Spleen (tissue), 13 donors: ENCODE measurements at places on chromosomes 16 and 17. TPM values are rescaled to one million over a fixed set of nuclear protein-coding genes. Genes with fewer than 3 reads are reported as not detected.

KRTAP9-4 gene
- polyA plus RNA-seq = not detected

DNA sequence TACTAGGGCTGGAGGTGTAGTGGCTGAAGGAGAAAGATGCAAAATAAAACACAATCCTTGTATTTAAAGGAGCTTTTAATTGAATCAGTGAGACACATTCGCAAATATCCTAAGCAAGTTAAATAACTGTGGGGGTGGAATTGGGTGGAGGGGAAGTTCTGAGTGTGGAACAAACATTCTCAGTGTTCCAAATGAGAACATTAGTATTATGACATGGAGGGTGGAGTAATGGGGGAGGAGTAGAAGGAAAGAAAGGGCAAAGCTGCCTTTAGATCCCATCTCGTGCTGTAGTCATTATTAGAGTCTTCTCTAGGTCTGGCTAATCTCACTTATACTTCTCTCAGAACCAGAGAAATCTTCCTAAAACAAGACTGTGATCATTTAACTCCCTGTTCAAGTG, 169.7 kb downstream of the ANKFN1 start:
- no peaks in the 10 kb centered on the region for H3K4me1 ChIP-seq
- no peak overlapping the region for H3K27ac ChIP-seq
- H3K4me3 ChIP-seq = no peak overlapping the region

TAC4 gene
- not detected for polyA plus RNA-seq

GRCh38 chr16:24611310-24611709, 71.9 kb downstream of the RBBP6 start:
- H3K4me1 ChIP-seq = peaks cover 12% of the 10 kb centered on the region
- H3K36me3 ChIP-seq = no peaks in the 10 kb centered on the region
- no peak overlapping the region for H3K4me3 ChIP-seq
- no peak for DNase-seq
- H3K27me3 ChIP-seq = peaks cover 7% of the 10 kb centered on the region

KCNG4 gene
- not detected for polyA plus RNA-seq

TSNAXIP1 gene
- 2.3 TPM for polyA plus RNA-seq

DNA sequence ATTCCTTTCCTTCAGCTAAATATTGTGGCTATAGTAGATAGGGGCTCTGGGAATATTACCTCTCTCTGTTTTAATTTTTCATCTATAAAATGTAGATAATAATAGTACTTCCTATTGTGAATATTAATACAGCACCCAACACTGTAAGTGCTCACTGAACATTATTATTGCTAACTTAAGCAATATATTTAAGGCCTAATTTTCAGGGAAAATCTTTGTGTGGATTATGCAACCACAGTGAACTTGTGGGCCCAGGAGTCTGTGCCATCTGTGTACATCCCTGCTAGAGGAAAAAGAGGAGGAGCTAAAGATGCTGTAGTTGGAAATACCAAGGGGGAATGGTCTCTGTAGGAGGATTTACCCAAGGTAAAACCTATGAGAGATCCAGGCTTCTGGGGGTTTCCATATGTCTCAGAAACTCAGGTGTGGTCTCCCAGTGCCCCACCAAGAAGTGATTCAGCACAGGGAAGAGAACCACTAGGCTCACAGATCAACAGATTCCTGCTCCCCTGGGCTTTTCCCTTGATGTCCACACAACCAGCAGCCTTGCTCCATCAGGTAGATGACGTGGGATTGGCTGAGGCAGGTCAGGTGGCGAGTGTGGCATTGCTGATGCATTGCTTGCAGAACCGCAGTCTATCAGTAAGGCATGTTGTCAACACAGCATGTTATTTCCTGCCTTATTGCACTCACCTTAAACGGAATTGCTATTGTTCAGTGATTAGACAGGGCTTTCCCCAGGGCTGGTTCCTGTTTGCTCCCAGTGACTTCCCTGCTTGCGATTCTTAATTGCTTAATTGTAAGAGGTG, 1.6 kb upstream of the N4BP1 start:
- no peaks in the 10 kb centered on the region for H3K27me3 ChIP-seq
- peaks cover 66% of the 10 kb centered on the region for H3K4me1 ChIP-seq
- peak; percentile 93 for DNase-seq
- H3K27ac ChIP-seq = no peak overlapping the region

GRCh38 chr17:76824093-76824492, 44.1 kb upstream of the MGAT5B start:
- H3K27me3 ChIP-seq = no peaks in the 10 kb centered on the region
- no peak overlapping the region for H3K4me3 ChIP-seq
- no peak overlapping the region for H3K27ac ChIP-seq
- no peak for DNase-seq
- no peaks in the 10 kb centered on the region for H3K36me3 ChIP-seq

DNA sequence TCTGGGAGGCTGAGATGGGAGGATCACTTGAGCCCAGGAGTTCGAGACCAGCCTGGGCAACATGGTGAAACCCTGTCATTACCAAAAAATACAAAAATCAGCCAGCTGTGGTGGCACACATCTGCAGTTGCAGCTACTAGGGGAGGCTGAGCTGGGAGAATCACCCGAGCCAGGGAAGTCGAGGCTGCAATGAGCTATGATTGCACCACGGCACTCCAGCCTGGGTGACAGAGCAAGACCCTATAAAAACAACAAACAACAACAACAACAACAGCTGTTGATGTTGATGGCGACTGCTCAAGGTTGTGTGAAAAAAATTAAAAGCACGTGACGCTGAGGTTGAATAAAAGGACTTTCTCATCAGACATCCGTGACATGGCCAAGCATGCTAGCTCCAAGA, 40.8 kb upstream of the CIBAR2 start:
- H3K36me3 ChIP-seq = no peaks in the 10 kb centered on the region
- no peaks in the 10 kb centered on the region for H3K27me3 ChIP-seq
- no peak overlapping the region for H3K4me3 ChIP-seq
- H3K27ac ChIP-seq = no peak overlapping the region
- H3K4me1 ChIP-seq = peaks cover 7% of the 10 kb centered on the region
- DNase-seq = no peak

GRCh38 chr16:85403693-85404092, 209.4 kb upstream of the GSE1 start:
- no peaks in the 10 kb centered on the region for H3K36me3 ChIP-seq
- no peak overlapping the region for H3K27ac ChIP-seq
- no peak overlapping the region for H3K4me3 ChIP-seq
- no peaks in the 10 kb centered on the region for H3K4me1 ChIP-seq
- no peaks in the 10 kb centered on the region for H3K27me3 ChIP-seq
- DNase-seq = no peak

LRRC75A gene
- 4.8 TPM for polyA plus RNA-seq
